ENCODE measurements at places on chromosomes 1 and 21.

DNA sequence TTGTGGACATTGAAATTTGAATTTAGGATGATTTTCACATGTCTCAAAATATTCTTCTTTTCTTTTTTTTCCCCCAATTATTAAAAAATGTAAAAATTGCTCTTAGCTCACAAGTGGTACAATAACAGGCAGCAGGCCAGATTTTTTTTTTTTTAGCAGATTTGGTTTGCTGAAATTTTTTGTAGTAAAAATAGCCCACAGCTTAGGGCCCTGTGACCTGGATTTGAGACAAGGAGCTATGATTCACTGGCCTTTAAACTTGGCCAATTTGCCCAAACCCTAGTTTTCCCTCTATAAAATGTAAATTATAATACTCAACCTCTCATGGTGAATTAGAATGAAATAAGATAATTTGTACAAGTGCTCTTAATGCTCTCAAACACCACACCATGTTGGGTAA is 253.8 kb downstream of the DYRK1A start:
- no peak for DNase-seq

DNA sequence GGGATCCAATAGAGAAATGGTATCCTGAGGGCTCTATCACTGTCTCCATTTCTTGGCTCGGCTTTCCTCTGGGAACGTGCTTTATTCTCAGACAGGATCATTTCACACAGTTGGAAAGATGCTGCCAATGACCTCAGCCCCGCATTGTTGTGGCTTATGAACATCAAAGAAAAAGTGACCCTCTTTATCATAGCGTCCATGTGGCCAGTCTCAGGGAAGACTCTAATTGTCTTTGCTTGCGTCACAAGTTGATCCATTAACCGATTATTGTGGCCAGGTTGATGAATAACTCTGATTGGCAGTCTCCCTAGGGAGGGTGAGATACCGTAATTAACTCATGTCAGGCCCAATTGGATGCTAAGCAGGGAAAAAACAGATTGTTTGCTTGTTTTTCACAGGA is 10.4 kb upstream of the TMEM9 start:
- DNase-seq = no peak

- DNase-seq = no peak
Observed at GRCh38 chr1:161225178-161225533, 704 bp upstream of the TOMM40L start.

DNA sequence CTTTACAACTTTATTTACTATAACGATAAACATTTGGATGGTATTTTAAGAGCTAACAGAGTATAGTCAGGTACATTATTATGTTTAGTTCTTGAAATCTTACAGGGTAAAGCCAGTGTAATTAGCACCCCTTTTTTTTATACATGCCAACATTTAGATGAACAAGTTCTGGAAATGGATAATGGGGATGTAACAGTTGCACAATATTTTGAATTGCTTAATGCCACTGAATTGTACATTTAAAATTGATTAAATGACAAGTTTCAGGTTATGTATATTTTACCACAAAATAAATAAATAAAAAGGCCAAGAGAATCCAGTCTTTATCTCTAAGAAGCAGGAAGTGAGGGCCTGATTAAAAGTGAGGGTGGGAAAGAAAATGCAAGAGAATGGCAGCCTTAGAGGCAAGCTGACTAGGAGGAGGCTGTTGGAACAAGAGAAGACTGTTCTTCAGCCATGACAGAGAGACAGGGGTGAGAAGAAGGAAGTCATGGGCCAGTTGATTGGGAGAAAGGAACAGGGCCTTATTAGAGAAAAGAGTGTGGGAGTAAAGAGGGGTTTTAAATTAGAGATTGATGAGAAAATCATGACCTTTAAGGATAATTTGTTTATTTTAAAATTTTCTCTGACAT is 49.9 kb upstream of the TNFSF18 start:
- no peak for DNase-seq

- DNase-seq = no peak
Observed at GRCh38 chr1:228748431-228748830, 13.2 kb downstream of the RHOU start.

- no peak for DNase-seq
Observed at GRCh38 chr1:83689921-83690868, 308.7 kb downstream of the TTLL7 start.

DNA sequence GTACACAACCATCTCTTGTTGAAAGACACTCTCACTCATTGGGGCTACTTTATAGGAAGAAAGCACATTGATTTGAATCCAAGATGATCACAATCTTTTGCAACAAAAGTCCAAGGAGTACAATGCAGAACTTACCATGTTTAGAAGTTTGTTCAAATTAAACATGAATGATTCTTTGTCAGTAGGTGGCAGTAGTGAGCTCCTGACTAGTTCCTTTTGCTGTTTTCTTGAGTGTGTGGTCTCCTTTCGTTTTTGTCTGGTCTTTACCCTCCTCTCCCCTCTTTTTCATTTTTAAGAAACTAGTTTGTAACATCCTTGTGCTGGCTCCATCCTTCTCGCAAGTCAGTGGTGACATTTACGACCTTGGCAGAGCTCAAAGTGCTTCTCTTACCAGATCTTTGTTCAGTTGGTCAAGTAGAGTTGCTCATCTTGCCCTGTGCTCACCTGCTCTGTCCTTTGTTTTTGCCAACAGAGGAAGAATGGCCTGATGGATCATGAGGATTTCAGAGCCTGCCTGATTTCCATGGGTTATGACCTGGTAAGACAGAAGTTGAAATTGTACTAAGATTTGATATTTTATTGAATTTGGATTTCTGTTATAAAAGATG is 35.7 kb upstream of the MTR start:
- peak; percentile 66 for DNase-seq

GRCh38 chr1:97378596-97378995 is 542.2 kb downstream of the DPYD start:
- DNase-seq = no peak

GRCh38 chr1:109272831-109273547 is 10.0 kb downstream of the PSRC1 start:
- no peak for DNase-seq

GRCh38 chr21:18832950-18833349 is 429.4 kb upstream of the TMPRSS15 start:
- no peak for DNase-seq

DNA sequence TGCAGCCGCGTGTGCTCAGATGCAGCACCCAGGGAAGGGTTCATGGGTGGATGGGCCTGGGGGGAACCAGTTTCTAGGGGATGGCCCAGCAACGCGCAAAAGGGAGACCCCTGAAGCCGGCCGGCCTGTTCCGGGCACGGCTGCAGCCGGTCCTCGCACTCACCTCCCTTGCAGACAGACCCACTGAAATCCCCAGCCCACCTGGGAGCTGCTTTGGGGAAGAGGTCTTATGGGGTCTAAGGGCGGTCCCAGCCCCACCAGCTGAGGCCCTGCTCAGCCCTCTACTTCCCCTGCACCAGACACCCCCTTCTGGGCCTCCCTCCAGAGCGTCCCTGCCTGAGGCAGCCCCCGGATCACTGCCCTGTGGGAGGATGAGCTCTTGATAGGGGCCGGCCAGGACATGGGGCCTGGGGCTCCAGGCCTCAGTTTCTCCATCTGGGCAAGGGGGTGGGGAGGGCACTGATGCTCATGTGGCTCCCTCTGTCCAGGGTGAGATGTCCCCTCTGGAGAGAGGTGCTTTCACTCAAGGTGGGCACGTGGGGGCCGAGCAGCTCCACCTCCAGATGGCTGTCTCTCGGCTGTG is 20.0 kb upstream of the TTC34 start:
- DNase-seq = no peak

DNA sequence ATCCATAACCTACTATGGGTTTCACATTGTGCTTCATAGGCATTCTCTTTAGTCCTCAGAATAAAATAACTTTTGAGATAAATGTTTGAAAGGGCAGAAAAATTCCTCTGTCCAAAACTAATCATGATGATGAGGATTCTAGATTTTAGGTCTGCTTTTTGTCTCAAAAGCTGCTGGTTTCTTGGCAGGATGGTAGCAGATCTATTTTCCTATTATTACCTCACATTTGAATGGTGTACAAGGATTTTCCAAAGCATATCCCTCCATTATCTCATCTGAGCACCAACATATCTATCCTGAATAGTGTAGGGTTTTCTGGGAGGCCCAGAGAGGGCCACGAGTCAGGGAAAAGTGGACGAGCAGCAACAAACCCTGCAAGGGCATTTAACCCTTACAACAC is 201.9 kb downstream of the PLPP3 start:
- no peak for DNase-seq

- DNase-seq = no peak
Observed at GRCh38 chr21:37469441-37469840, 102.9 kb downstream of the DYRK1A start.

GRCh38 chr1:221783936-221784335 is 42.0 kb upstream of the DUSP10 start:
- no peak for DNase-seq

GRCh38 chr1:147600119-147601111 is 59.1 kb downstream of the BCL9 start:
- DNase-seq = no peak

- DNase-seq = no peak
Observed at GRCh38 chr1:89335486-89335885, 28.4 kb upstream of the GBP6 start.

GRCh38 chr1:10160907-10161490 is 49.4 kb upstream of the KIF1B start:
- DNase-seq = no peak

DNA sequence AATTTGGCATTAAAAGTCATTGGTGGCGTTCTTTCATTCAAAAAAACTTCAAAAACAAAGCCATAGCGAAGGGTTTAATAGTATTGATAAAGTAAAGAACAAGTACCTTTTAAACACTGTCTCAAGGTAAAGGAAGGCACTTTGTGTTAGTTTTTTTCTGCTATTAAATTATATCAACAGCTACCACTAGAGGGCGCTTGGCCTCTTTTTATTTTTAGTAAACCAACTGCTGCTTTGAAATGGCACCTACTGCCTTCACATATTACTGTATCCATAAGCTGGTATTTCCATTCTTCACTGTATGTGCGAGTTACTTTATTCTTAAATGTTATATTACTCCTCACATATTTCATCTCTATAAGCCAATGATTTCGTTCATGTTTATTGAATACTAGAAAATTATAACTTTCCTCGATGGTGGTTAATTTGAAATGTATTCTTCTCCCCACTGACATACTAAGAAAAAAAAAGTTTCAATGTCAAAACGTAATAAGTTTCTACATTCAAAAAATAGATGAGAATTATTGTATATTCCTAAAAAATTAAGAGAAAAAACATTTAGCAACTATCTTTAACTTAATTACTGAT is 125.7 kb upstream of the CXADR start:
- DNase-seq = peak; percentile 46

DNA sequence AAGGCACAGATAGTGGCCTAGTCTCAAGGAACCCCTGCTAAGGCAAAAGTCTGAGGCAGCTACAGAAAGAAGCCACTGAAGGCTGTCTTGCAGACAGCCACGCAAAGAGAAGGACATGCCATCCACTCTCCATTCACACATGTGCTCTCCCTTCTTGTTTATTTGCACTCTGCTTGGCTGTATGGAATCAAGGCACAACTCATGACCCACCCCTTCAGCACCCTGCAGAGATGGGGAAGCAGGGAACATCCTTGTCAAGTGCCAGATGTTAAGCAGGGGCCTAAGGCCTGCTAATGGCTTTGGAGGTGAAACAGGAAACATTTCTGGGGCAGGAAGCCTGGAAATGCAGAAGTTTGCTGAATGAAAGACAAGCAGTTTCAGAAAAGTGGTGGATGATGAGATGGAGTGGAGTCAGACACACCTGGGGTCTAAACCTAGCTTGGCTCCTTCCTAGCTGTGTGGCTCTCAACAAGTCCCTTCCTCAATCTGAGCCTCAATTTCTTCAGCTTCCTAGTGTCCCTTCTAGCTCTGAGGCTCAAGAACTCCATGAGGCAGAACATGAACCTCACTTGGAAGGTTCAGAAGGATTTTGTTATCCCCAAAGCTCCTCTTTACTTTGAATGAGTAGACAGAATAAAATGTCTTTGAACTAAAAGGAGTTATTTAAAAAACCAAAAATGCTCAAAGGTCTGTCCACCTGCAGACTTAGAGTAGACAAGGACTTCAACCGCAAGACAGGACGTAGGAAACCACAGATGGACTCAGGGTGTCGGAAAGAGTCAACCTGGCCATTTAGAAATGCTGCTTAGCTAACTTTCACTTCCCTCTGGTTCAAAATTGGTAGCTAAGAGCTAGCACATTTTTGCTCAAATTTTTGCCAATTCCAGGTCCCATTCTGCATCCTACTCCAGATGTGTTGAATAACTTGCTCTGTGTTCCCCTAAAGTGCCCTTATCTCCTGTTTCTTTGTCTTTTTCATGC is 283.1 kb downstream of the PLPP3 start:
- no peak for DNase-seq

DNA sequence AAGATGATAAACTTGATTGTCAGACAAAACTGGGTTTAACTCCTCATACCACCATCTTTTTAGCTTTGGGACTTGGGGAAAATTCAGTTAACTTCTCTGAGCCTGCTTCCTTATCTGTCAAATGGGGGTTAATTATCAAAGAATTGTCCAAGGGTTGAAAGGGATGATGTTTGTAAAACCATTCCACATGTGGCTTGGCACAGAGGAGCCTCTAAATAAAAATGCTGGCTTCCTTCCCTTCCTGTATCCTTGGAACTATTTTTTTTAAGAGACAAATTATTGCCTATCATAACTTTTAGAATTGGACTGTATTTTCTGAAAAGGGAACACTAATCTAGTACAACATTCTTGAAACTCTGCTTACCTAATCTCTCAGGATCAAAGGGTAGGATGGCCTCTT is 143.4 kb upstream of the USP24 start:
- DNase-seq = no peak

DNA sequence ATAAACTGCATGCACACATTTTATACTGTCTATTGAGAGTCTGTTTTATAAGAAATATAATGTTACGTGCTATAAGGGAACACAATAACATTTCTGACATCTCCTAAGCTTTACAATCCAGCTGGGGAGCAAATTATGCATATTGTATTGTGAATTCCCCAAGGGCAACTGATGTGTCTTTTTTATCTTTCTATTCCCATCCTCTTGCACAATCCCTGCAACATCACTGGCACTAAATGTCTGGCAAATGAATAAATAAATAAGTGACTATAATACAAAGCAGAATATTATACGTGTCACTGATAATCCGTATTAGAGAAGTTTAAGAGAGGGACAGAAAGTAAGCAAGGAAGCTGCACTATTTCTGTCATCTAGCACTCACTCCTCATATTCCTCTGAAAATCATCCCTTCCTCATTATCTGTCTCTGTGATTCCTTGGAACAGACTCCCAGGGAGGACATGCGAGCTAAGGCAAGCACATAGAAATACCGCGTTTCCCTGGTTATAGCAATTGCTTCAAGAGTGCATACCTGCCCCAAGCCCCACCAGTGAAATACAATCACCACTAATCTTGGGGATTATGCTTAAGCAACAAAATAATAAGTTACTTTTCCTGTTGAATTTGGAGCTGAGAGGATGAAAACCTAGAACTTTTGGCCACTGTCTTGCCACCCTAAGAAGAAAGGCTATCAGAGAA is 205.4 kb downstream of the SMYD3 start:
- no peak for DNase-seq

DNA sequence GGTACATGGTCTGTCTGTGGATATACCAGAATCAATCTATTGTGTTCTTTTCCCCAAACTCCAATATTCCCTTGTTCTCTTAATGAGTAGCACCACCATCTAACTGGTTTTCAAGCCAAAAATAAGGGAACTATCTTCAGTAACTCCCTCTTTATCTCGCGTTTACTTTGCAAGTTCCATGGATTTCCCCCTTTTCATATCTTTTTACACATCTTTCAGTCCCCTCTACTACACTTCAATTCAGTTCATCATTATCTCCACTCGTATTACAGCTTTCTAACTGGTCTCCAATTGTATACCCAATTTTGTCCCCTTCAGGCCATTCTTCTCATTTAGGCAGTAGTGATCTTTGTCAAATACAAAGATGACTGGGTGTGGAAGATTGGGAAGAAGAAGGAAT is 4.1 kb upstream of the TMCO1 start:
- no peak for DNase-seq
